ENCODE measurements at places on chromosomes 7 and 10. TPM values are rescaled to one million over a fixed set of nuclear protein-coding genes. Genes with fewer than 3 reads are reported as not detected.

- no peaks in the 10 kb centered on the region for H3K27me3 ChIP-seq
- H3K27ac ChIP-seq = no peak overlapping the region
- H3K36me3 ChIP-seq = no peaks in the 10 kb centered on the region
- H3K4me3 ChIP-seq = no peak overlapping the region
- no peaks in the 10 kb centered on the region for H3K4me1 ChIP-seq
Measured at GRCh38 chr10:89669985-89670384, 24.9 kb upstream of the PANK1 start.

DNA sequence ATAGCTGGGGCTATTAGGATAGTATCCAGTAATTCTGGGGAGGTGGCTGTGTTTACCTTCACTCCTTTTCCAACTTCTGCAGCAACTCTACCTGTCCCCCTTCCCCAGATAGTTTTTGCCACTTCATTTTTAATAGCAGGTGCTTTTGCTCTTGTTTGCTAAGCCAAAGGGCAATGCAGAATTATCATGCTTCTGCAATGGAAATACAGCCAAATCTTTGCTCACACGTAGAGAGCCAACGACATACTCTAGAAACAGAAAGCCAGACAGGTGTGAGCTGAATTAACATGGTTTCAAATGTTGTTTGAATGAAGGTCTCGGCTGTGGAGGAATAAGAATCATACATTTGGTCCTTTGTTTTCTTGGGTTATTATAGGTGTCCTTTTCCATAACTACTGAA, 14.4 kb downstream of the PLEKHS1 start:
- no peak overlapping the region for H3K27ac ChIP-seq
- H3K4me1 ChIP-seq = no peaks in the 10 kb centered on the region

- no peaks in the 10 kb centered on the region for H3K36me3 ChIP-seq
- H3K27ac ChIP-seq = no peak overlapping the region
- no peak overlapping the region for H3K4me3 ChIP-seq
- no peak for DNase-seq
- peaks cover 7% of the 10 kb centered on the region for H3K27me3 ChIP-seq
Measured at GRCh38 chr10:121592155-121592890, 5.9 kb downstream of the FGFR2 start.

- no peaks in the 10 kb centered on the region for H3K27me3 ChIP-seq
- no peaks in the 10 kb centered on the region for H3K4me1 ChIP-seq
- no peak overlapping the region for H3K4me3 ChIP-seq
- DNase-seq = no peak
Measured at GRCh38 chr7:32175099-32175498, 104.9 kb upstream of the PDE1C start.

GRCh38 chr10:1933215-1933614, 195.9 kb upstream of the ADARB2 start:
- H3K4me3 ChIP-seq = no peak overlapping the region
- DNase-seq = no peak
- H3K27ac ChIP-seq = no peak overlapping the region
- H3K27me3 ChIP-seq = no peaks in the 10 kb centered on the region

DNA sequence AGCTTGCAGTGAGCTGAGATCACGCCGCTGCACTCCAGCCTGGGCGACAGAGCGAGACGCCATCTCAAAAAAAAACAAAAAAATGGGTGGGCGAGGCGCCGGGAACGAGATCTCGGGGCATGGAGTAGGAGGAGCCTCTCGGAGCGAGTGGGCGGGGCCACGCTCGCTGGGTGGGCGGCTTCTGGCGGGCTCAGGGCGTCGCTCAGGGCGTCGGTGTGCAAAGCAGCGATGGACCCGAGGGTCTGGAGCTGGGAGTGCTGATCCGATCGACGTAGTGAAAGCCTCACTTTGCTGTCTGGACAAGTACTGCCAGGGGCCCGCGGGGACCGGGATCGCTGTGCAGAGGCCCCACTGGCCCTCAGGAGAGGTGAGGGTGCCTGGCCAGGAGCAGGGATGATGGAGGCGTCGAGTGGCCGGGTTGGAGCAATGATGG, 22.6 kb upstream of the AMZ1 start:
- no peaks in the 10 kb centered on the region for H3K27me3 ChIP-seq
- H3K4me1 ChIP-seq = no peaks in the 10 kb centered on the region
- no peaks in the 10 kb centered on the region for H3K36me3 ChIP-seq
- no peak overlapping the region for H3K27ac ChIP-seq
- no peak for DNase-seq
- no peak overlapping the region for H3K4me3 ChIP-seq

- H3K4me3 ChIP-seq = no peak overlapping the region
- DNase-seq = no peak
- peaks cover 21% of the 10 kb centered on the region for H3K4me1 ChIP-seq
- no peak overlapping the region for H3K27ac ChIP-seq
Measured at GRCh38 chr7:128931190-128931798, 6.4 kb upstream of the IRF5 start.

The NUTM2A gene
- total RNA-seq = 1.2 TPM

The PPA1 gene
- 60.4 TPM for total RNA-seq

Data from CD4-positive, alpha-beta memory T cell (primary cell).